A549 treated with GW870086 at 1 μM for 4 hours (cell line): ENCODE measurements at places on chromosomes 6 and 20. TPM values are rescaled to one million over a fixed set of nuclear protein-coding genes. Genes with fewer than 3 reads are reported as not detected.

The BMP7 gene
- total RNA-seq, result 0.33 to 0.55 TPM (median 0.38 TPM) in 5 replicates

The KLC4 gene
- 5.1 to 8.2 TPM (median 6.4 TPM) in 5 replicates for total RNA-seq

The COL21A1 gene
- total RNA-seq, result 0.51 to 2.4 TPM (median 0.76 TPM) in 5 replicates

The NPEPL1 gene
- total RNA-seq, result 26.0 to 35.8 TPM (median 34.8 TPM) in 5 replicates

The KIF25 gene
- 0.05 to 0.22 TPM in 2 of 5 replicates, not detected in the others for total RNA-seq

The APCDD1L gene
- total RNA-seq, result 0.05 to 0.10 TPM (median 0.09 TPM) in 3 of 5 replicates, not detected in the others

The LGSN gene
- 2.0 to 2.8 TPM (median 2.7 TPM) in 5 replicates for total RNA-seq

The CCR6 gene
- 0.16 TPM in 1 of 5 replicates, not detected in the others for total RNA-seq

The PNPLA1 gene
- total RNA-seq, result not detected in 5 replicates

The SLC17A4 gene
- total RNA-seq, result not detected in 5 replicates

The CEP162 gene
- total RNA-seq, result 1.6 to 2.2 TPM (median 1.8 TPM) in 5 replicates

The DACT2 gene
- total RNA-seq, result 0.08 to 0.17 TPM (median 0.15 TPM) in 4 of 5 replicates, not detected in the other

The BNIP5 gene
- total RNA-seq, result 0.06 TPM in 1 of 5 replicates, not detected in the others

The BPI gene
- total RNA-seq, result not detected in 5 replicates

The CAGE1 gene
- 0.20 TPM in 1 of 5 replicates, not detected in the others for total RNA-seq

The ABCC10 gene
- total RNA-seq, result 6.2 to 11.6 TPM (median 10.6 TPM) in 5 replicates
